ENCODE measurements at places on chromosomes 11 and 22.

GRCh38 chr11:20535271-20535881, 64.0 kb upstream of the SLC6A5 start:
- no peak for DNase-seq

GRCh38 chr11:69196783-69197169, 41.0 kb downstream of the SMIM38 start:
- DNase-seq = no peak

DNA sequence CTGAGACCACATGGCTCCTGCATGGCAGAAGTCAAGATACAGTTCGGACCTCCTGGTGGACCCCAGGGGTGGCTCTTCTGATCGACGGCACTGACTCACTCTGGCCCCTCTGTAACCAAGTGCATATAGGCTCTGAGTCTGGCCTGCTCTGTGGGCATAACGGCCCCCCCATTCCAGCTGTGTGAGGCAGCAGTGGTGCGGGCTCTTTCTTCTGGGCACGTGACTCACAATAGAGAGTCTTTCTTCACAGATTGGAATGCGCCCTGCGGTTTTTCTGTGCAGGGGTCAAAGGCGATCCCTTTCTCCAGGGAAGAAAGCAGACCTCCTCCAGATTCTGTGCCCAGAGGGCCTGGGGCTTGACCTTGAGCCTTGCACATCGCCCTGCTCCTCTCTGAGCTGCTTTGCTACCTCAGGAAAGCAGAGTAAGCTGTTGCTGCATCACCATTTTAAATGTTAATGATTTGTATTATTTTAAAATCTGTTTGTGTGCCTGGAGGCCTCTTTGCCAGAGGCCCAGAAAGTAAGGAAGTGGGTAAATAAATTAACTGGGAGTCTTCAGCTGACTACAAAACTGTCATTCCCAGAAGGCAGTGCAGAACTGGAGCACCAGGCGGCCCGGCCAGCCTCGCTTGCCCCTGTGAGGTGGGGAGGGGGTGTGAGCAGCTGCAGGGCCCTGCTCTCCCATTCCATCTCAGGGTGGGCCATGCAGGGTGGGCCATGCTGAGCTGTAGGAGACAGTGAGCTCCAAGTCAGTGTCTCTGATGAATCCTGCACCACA, 199.0 kb downstream of the GRIK4 start:
- no peak for DNase-seq

GRCh38 chr11:62341588-62341987, 4.3 kb downstream of the ASRGL1 start:
- DNase-seq = no peak

- DNase-seq = no peak
These were observed 267.2 kb upstream of the MTNR1B start for GRCh38 chr11:92702037-92702804.

DNA sequence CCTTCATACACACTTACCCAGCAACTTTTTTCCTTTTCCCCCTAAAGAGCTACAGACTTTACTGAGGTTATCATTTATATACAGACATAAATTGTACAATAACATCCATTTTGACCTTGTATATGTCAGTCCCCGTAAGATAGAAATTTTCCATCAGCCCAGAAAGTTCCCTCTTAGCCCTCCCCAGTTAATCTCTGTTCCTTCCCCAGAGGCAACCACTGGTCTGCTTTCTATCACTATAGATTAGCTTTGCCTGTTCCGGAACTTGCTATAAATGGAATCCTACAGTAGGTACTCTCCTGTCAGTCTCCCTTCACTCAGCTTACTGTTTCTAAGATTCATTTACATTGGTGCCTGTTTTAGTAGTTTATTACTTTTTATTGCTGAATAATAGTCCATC, 54.9 kb downstream of the TSPAN18 start:
- DNase-seq = no peak

DNA sequence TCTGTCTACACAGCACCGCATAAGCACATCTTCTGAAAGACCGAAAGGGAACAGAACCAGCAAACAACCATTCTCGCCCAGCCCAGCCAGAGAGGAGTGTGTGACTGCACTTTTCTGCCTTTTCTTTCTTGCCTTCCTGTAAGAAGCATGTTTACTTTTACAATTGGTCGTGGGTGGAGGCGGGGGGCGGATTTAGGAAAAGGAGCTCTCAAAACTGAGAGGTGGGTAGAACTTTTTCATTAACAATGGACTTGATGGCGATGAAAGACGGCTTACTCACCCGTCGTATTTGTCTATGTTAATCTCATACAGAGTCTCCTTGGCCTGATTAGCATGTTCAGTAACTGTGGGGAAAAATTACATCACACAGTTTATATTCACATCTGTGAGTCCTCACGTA, 27.2 kb downstream of the CERK start:
- DNase-seq = no peak

GRCh38 chr11:72585762-72586311, 88.4 kb downstream of the PDE2A start:
- DNase-seq = peak; percentile 63

DNA sequence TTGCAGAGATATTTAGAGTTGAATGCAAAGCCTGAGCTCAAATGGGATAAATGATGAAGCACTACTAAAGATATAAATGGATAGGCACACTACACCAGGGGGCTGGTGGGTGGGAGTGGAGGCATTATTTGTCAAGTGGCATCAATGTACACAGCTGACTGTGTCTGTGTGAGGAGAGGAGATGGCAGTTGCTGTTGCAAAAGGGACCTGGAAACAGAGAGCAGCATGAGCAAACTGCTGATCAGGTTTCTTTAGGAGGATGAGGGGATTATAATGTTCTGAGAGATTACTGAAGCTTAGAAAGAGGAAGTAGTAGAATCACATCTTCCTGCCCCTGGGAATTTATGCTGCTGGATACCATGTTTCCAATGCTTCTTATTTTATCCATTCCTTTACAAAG, 39.4 kb upstream of the LIN7C start:
- DNase-seq = no peak

GRCh38 chr22:49528420-49528720, 299.3 kb downstream of the BRD1 start:
- no peak for DNase-seq

DNA sequence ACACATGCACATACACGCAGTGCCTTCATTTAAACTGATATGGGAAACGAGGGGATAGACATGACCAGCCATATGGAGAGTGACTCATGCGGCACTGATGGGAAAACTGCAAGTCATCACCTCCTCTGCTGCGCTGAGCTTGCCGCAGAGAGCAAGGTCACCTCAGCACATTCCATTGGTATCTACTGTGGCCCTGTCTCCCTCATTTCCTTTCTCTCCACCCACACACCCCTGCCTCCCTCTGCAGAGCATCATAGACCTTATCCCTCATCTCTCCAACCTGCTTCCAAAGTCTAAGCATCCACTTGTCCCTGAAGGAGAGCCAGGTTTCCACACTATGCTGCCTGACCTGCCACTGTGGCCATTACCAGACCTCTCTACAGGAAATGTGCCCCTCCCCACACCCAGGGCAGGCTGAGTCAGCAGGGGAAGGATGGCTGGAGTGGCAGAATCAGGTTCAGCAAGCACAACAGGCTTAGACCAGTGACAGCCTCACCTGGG, 116.9 kb upstream of the SNX19 start:
- no peak for DNase-seq

GRCh38 chr11:76371170-76371569, 9.8 kb downstream of the THAP12 start:
- no peak for DNase-seq

- no peak for DNase-seq
These were observed 169.6 kb downstream of the BRD1 start for GRCh38 chr22:49657974-49658590.

- no peak for DNase-seq
These were observed 769.8 kb downstream of the METTL15 start for GRCh38 chr11:28878025-28878424.

GRCh38 chr11:2576549-2576948, 123.2 kb downstream of the KCNQ1OT1 start:
- DNase-seq = no peak

DNA sequence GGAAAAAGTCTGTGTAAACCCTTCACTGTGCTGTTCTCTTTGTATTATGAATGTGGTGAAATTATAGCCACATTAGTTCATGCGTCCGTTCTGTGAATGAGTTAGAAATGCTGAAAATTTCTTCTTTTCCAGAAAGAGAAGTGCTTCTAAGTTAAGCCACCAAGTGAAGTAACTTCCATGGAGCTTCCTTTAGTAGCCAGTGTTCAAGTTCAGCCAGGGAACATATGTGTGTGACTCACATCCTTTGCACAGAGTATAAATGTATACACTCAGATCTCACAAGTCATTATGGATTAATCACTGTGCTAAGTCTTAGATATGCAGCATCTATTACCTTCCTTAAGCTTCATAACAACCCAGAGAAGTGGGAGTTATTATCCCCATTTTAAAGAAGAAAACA, 3.1 kb upstream of the MMP8 start:
- no peak for DNase-seq

- no peak for DNase-seq
These were observed 3.2 kb downstream of the EHF start for GRCh38 chr11:34624069-34624468.

- no peak for DNase-seq
These were observed 137.6 kb upstream of the TTC12 start for GRCh38 chr11:113176599-113177360.

DNA sequence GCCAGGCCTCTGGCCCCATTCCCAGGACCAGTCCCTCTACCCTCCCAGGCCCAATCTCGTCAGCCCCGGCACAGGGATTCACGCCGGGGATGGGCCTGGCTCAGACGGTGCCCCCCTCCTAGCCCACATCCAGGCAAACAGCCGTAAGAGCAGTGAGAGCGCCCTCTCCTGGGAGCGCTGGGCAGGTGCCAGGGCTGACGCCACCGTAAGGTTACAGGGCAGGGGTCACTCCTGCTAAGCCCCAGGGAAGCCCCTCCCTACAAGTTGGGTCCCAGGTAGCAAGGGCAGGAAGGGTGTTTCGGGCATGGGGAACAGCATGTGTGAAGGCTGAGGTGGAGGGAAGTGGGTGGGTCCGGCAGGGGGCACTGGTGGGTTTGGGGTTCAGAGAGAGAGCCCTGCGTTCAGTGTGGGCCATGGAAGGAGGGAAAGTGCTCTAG, 19.2 kb upstream of the PPARA start:
- DNase-seq = no peak

DNA sequence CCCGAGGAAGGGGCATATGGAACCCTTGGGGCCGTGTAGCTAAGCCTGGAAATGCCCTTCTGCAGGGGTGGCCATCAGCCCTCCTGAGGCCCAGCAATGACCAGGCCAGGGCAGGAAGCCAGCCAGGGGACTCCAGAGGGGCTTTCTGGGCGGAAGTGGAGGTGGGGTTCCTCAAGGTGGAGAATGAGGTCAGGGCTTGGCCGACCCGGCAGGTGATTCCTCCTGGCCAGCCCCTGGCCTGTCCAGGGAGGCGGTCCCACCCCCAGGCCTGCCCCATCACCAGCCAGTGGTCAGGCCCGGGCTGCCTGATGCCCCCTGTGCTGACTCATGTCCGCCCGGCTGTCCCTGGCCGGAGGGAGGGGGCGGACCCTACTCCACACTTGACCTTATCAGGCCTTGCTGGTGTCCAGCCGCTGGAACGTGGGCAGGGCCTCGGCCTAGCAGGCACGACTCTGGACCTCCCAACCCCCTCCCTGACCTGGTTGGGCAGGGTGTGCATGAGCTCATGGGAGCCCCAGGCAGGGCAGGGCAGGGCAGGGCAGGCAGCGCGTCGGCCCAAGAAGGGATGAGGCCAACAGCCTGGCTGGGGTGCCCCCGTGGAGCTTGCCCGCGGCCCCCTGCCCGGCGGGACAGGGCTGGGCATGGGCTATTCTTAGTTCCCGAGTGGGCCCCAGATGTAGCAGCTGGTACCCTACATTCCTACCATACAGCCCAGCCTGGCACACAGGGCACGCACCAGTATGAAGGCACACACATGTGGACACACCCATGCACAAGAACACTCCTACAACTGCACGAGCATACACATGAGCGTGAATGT, 35.9 kb downstream of the RPL3 start:
- no peak for DNase-seq

- DNase-seq = no peak
These were observed 6.6 kb upstream of the ARAP1 start for GRCh38 chr11:72758690-72759389.

DNA sequence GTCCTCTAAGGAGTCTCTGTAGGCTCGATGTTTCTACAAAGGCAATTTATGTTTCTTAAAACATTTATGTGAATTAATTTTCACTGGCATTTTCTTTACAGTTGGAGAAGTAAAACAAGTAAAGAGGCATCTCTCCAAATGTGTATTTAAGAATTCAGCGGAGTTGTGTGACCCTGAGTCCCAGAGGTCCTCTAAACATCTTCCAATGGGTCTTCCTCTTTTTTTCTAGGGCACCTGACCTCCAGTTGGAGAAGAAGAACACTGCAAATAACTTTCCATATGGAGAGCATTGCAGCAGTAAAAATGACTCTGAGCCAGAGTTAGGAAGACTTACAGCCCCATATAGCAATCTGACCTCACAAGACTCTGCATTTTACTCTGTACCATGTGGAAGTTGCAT, 480.5 kb upstream of the RAG2 start:
- no peak for DNase-seq

- DNase-seq = no peak
These were observed 38.7 kb downstream of the CYTH4 start for GRCh38 chr22:37320726-37321677.

DNA sequence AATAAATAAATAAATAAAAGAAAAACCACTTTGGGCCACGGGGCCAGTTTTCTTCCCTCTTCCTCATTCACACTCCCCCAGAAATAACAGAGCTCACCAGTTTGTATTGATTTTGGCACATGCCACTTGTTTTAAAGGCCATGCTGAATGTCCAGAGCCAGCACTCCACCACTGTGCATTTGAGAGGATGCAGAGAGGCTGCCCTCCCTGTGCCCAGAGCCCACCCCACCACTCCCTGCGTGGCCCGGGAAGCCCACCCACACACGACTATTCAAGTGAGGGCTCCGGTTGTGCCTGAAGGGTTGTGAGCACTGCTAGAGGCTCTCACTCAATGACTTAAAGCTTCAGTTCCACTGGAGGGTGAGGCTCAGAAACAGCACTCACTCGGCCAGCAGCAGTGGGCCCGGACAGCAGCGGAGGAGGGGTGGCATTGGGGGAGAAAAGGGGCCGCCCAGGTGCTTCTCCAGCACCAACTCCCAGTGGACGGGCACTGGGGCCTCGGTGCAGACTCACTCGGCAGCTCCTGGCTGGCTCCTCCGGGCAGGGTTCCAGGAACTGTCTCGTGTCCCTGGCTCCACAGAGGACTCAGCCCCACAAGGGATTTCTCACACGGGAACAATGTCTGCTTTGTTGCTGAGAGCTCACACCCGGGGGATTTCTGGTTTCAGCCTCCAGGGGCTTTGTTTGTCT, 112.7 kb downstream of the SHANK2 start:
- no peak for DNase-seq
